ENCODE measurements at places on chromosomes 11 and 22.

DNA sequence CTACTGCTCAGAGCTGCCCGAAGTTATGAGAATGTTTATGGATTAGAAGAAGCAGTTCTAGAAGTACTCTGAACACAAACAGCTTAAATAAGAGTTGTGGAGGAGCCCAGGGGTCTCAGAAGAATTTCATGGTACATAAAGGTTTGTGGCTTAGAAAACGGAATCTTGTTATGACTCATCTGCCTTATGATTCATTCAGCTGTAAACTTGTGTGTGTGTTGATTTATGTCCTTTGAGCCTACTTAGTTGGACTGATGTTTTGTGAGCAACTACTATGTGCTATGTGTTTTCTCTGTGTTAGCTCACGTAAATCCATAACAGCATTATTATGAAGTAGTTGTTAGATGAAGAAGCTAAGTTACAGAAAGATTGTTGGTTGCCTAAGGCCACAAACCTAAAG, 203.7 kb downstream of the PGR start:
- no peak for DNase-seq

DNA sequence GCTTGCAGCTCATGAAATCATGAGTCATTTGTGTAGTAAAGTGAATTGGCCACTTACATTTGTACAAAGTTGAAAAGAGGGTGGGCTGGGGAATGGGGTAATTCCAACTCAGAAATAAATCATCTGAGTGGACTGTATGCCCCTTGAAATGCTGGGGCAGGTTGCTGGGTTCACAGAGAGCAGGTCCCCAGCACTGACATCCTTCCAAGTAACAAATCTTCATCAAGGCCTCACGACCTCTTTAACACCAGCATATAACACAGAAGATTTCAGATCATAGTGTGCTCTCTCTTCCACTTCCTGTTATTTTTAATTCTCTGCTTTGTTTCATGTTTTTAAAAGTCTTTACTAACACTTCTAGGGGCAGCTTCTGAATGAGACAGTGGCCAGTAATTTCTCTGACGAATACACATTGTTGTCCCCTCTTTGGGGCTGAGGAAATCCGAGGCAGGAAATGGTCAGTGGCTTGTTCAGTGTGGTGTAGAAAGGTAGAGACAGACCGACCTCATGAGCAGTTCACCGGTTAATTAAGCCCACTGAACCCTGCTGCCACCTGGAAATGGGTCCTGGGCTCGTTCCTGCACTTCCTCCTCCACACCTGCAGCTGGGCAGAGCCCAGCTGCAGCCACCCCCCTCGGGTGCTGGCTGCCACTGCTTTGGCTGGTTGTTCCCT, 127.7 kb downstream of the MAML2 start:
- no peak for DNase-seq

DNA sequence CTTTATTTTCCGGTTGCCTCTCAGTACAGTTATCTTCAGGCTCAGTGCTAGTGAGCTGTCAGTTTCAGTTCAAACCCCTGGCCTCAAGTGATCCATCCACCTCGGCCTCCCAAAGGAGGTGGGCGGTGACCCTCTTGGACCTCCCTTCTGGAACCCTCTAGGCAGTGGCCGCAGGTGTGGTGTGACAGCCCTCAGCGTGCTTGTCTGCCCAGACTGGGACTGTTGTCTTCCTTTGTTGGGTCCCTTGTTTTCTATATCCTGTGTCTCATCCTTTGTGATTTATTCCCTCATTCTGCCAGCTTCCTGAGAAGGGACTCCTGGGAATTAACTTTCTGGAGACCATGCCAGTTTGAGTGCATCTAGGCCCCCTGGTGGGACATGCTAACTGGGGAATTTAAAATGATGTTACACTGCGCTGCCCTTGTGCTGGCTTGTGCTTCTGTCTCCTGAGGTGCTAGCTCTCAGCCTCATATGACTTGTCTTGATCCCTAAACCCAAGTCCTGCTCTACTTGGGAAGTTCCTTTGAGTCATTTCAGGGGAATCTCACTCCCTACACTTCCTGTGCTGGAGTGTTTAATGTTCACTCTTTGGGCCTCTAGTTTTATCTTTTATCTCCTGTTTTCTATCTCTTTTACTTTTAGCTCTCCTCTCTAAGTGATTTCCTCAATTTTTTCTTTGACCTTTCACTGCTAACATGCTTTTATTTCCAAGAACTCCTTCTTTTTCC, 19.4 kb downstream of the MED15 start:
- no peak for DNase-seq

GRCh38 chr11:116960930-116961329, 123.5 kb upstream of the APOA1 start:
- no peak for DNase-seq

GRCh38 chr11:133021553-133021952, 510.7 kb downstream of the OPCML start:
- DNase-seq, result no peak

GRCh38 chr22:43129426-43130425, 13.5 kb downstream of the MCAT start:
- DNase-seq, result no peak

- no peak for DNase-seq
Observed at GRCh38 chr11:116527180-116527991, 245.4 kb downstream of the BUD13 start.

DNA sequence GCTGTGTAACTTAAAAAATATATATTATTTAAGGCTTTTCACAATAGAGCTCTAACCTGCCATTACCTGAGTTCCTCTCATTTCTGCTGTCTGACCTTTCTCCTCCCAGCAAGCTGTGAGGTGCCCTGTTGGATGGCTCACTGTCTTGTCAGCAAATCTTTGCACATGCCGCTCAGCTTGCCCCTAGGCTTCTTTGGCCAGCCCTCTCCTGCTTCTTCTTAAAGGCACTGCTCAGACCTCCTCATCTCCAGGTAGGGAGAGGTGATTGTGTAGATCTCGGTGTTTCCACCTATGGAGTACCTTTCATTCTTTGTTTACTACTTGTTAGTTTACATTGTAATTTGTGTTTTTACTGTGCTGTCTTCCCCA, 96.5 kb downstream of the EXT2 start:
- DNase-seq, result no peak

DNA sequence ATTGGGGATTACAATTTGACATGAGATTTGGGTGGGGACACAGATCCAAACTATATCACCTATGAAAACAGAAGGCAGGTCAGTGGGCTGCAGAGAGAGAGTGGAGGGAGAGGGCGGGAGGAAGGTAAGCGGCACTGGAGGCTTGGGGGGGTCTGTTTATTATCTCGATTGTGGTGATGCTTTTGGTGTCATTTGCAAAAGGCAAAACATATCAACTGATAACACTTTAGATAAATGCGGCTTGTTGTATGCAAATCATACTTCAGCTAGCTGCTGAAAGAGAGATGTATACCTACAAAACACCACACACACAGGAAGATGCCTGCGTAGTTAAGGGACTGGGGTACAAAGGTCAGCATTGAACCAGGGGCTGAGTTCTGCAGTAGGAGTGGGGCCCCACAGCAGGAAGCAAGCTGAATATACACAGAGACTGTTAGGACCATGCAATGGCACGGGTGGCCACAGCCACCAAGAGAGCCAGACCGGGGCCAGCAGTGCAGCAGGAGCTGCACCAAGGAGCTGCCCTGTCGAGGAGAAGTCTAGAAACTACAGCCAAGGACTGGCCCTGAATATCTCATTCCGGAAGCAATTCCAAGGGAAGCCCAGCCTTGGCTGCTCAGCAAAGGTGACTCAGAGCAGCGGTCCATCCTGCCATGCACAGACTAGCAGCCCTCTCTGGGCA, 23.8 kb upstream of the TOLLIP start:
- no peak for DNase-seq

DNA sequence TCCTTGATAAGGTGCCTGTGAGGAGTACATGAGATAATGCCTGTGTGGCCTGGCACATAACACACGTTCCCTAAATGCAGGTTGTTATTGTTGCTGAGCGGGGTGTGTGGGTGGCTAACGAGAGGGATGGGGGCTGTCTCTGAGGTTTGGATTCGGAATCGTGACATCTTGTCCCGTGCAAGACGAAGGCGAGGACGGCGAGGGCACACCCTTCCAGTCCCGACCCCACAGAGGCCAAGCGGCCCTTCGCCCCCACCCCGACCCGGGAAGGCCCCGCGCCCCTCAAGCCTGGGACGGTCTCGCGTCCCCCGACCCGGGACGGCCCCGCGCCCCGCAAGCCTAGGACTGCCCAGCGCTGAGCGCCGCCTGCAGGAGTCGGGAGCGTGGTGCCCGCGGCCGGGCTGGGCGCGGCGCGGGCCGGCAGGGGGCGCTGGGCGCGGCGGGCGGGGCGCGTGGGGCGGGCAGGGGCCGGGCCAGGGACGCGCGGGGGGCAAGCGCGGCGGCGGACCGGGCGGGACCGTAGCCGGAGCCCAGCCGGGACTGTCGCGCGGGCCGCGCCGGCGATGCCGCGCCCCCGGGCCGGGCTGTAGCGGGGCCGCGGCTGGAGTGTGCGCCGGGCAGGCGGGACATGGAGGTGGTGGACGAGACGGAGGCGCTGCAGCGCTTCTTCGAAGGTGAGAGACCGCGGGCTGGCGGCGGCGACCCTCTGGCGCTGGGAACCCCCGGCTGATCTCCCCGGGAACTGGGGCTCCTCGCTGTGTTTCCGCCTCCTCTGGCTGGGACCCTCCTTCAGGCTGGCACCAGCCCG, at the start of gene MYRF:
TSS of gene MYRF (plus strand) at position 520 of the 808 bp plus-strand sequence. CDS start at position 629, 109 bp downstream.
- no peak for DNase-seq

DNA sequence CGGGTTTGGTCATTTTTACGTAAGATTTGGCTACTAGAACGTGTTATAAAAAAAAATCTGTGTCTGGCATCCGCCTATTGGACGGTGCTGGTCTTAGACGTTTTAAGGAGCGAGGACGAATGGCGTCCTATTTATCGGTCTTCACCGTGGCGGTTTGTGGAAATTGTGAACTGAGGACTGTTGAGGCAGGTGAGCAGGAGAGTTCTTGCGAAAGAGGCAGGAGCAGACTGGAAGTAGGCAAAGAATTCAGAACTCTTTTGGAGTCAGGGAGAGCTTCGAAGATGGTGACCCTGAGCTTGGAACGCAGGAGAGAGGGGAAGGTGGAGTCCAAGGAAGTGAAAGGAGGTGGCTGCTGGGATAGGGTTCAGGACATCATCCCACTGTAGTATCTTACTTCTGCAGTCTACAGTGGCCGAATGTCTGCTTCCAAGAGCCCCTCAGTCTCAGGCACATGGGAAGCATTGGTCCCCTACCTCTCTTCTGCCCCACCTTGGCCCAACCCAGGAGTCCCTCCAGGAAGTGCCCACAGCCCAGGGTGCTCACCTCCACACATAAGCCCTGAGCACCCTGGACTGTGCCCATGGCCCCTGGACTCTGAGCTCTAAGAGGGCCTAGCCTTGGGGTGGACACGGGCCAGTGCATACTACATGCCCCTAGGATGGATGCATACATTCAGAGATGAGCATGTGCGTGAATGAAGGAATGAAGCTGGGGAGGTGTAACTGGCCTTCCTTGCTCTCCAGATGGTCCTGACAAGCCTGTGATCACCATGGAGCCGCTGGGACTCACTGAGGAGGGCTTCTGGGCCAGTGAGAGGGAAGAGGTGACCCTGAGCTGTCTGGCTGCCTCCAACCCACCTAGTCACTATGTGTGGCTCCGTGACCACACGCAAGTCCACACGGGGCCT, 3.7 kb downstream of the VSIG10L2 start:
- no peak for DNase-seq

DNA sequence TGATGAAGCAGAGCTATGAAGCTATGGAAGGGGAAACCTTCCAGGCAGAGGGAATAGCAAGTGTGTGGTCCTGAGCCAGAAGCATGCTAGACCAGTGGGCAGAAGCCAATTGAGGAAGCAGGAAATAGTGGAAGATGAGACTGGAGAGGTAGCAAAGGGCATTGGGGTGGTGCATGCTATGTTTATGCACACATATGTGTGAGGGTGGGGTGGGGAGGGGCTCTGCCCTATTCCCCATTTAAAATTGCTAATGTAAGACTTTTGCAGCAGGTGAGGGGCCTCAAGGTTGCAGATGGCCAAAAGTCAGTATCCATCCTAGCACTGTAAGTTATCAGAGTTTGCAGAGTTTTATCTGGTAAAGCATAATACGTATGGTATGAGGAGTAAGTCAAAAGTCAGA, 626.6 kb upstream of the KIRREL3 start:
- DNase-seq, result no peak

GRCh38 chr22:41256254-41257253, 15.8 kb upstream of the CHADL start:
- no peak for DNase-seq

- no peak for DNase-seq
Observed at GRCh38 chr22:20506543-20507252, 712 bp upstream of the MED15 start.

DNA sequence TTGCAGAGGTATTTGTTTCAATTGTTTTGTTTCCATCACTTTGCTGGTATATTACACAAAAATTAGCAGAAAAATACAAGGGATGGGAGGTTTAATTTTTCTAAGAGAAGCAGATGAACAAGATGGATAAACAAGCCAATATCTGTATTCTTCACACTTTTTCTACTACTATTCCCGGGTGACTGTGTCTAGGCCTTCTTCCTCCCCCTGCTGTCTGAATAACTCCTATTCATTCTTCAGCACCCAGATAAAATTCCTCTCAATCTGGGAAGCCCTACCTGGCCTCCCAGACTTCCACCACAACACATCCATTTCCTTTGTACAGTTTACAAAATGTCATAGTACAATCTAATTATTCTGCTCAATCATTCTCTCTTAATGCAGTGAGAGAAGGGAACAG, 666.6 kb upstream of the TENM4 start:
- no peak for DNase-seq

DNA sequence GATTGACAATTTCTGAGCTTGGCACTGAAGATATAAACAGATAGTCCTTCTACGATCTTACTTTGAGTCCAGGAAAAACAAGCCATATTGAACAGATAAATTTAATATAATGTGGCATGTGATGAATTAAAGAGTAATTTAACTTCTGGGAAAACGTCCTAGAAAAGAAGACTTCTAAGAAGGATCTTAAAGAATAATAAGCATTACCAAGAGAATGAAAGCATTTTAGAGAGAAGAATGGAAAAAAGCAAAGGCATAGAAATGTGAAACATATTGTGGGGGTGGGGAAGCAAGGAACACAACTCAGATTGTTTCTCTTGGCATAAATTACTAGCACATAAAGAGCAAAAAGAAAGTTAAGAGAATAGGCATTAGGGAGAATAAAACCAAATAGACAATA, 5.4 kb downstream of the DDIAS start:
- DNase-seq, result no peak

DNA sequence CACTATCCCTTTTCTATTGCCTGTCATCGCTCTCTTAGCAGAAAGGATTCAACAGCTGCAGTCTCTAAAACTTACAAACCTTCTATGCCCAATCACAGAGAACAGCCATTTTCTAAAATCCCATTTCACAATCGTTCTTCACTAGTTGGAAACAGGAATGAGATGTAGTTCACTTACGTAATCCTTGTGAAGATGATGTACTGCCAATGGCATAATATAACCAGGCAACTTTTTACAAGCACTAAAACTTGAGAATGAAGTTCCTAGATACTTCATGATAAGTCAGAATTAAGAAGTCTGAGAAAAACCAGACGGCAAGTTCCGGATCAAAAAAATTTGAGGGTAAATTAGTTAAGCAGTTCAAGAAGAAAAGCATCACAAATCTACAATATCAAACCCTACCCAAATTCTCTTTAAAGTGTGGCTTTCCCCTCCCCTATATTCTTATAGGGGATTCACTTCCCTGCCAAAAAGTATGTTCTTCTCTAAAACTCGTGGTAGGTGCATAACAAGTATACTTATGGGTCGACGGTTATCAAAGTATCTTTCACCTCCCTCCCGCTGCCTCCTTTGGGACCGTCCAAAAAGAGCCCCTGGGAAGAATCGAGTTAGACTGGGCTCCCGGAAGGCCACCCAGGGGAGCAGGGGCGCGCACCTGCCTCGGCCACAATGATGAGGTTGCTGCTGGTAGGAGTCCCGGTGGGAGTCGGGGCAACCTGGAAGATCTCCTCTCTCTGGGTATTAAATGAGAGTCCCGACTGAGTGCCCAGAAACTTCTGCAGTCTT, 666 bp downstream of the MSANTD4 start:
- DNase-seq, result no peak

- no peak for DNase-seq
Observed at GRCh38 chr22:37843741-37844089, 419 bp downstream of the ANKRD54 start.
